Smooth muscle cell of the pulmonary artery (primary cell): ENCODE measurements at places on chromosomes 5 and 9. TPM values are rescaled to one million over a fixed set of nuclear protein-coding genes. Genes with fewer than 3 reads are reported as not detected.

SEMA6A gene
- total RNA-seq, result 0.20 and 0.23 TPM in 2 replicates

MLANA gene
- total RNA-seq, result not detected in 2 replicates

SLC35D2 gene
- total RNA-seq, result 13.3 and 13.6 TPM in 2 replicates

LHX3 gene
- total RNA-seq, result not detected in 2 replicates

GARIN3 gene
- total RNA-seq, result not detected in 2 replicates
